ENCODE measurements at places on chromosomes 3 and 15.

GRCh38 chr15:37594417-37594816 lies 340.0 kb upstream of the TMCO5A start:
- no peak for DNase-seq

DNA sequence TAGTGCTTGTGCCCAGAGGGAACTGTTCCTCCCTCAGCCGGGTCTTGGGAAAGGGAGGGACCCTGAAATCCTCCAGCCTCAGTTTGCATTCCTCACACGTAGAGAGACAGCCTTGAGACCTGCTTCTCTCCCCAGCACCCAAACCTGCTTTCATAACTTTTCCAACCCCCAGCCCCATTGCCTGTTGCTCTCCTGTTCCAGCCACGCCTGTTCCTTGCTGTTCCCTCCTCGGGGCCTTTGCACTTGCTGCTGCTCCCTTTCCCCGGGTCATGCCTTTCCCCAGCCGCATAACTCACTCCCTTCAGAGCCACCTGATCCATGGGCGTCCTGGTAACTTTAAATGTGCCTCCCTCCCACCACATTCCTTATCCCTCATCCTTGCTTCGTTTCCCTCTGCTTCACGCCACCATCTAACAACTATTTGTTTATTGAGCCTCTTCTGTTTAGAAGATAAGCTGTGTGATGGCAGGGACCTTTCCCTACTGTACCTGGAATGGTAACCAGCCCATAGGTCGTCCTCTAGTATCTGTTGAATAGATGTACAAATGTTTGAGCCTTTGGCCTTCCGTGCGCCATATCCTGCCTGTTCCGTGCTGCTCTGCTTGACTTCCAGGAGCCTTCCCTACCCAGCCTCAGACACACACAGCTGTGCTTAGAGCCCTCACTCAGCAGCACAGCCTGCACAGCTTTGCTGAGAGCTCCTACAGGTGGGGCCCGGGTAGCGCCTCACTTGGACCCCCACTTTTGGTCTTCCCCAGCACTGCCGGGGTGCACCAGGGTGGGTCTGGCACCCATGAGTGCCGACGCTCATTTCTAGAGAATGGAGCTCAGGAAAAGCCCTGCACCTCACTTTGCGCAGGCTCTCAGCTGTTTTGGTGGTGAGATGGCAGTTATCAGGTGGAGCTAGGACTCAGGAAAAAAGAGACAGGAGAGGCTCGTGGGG lies 60.2 kb downstream of the SCN5A start:
- DNase-seq, result no peak

GRCh38 chr15:40409366-40409765 lies 3.8 kb downstream of the IVD start:
- no peak for DNase-seq

DNA sequence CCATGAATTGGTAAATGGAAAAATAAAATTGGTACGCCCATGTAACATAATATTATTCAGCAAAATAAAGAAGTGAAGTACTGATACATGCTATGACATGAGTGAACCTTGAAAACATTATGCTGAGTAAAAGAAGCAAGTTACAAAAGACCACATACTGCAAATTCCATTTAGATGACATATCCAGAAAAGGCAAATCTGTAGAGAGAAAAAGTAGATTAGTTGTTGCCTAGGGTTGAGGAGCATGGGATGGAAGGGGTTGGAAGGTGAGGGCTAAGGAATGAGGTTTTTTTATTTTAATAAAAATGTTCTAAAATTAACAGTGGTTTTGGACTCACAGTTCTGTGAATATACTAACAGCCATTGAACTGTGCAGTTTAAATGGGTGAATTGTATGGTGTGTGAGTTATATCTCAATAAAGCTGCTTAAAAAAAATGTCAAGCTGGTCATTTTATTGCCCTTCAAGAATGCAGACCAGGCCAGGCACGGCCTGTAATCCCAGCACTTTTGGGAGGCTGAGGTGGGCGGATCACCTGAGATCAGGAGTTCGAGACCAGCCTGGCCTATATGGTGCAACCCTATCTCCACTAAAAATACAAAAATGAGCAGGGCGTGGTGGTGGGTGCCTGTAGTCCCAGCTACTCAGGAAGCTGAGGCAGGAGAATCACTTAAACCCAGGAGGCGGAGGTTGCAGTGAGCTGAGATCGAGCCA lies 8.1 kb upstream of the DLG1 start:
- DNase-seq, result peak; percentile 94

DNA sequence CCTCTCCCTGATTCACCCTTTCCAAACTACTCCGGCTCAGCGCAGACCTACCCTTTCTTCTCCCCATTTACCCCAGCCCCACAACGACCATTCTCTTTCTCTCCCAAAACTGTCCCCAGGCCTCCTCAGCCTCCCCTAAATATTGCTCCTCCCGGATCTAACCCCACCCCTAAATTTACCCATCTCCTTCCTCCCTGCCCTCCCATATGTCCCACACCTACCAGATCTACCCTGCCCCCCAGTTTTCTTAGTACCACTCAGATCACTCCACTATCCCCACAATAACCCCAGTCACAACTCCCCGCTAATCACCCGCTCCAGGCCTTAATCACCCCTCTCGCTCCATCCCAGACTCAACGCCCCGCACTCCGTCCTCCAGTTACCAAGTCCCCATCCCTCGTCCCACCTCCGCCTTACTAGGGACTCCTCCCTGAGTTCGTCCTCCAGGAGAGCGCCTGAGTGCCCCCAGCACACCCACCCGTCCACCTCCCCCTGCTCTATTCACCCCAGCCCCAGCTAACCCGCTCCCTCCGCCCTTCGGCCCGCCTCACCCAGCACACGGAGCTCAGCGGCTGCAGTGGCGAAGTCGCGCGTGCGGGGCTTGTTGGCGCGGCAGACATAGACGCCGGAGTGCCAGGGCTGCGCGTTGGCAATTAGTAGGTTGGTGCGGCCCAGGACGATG lies 18.6 kb upstream of the IGDCC3 start:
- DNase-seq, result no peak
